Caki2 (cell line): ENCODE measurements at places on chromosomes 7 and 10.

GRCh38 chr10:14235566-14236195 is 95.0 kb downstream of the FRMD4A start:
- no peak for DNase-seq

- no peak for DNase-seq
These were observed 17.3 kb downstream of the CAMK2B start for GRCh38 chr7:44307905-44308595.

GRCh38 chr10:283916-284356 is 148.7 kb downstream of the ZMYND11 start:
- no peak for DNase-seq

GRCh38 chr7:96377399-96377798 is 55.5 kb upstream of the SLC25A13 start:
- no peak for DNase-seq

GRCh38 chr7:128406314-128407232 is 3.2 kb downstream of the IMPDH1 start:
- DNase-seq, result no peak

DNA sequence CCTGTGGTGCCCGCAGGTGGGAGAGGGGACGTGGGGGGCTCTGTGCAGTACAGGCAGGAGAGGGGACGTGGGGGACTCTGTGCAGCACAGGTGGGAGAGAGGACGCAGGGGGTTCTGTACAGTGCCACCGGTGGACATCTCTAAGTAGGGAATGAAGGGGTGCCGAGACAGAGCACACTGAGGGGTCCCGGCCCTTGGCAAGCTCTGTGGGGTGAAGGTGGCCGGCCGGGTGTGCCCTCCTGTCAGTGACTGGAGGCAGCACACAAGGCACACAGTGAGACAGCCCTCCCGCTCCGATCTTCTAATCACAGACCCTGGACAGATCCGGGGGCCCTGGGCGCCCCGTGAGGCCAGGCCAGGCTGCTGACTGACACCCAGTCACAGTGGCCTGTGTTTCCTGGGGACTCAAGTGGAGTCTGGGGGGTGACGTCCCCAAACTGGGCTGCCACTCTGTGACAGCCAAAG is 11.2 kb downstream of the GPR146 start:
- no peak for DNase-seq

- DNase-seq, result no peak
These were observed 30.0 kb upstream of the PCGF5 start for GRCh38 chr10:91190388-91190870.

DNA sequence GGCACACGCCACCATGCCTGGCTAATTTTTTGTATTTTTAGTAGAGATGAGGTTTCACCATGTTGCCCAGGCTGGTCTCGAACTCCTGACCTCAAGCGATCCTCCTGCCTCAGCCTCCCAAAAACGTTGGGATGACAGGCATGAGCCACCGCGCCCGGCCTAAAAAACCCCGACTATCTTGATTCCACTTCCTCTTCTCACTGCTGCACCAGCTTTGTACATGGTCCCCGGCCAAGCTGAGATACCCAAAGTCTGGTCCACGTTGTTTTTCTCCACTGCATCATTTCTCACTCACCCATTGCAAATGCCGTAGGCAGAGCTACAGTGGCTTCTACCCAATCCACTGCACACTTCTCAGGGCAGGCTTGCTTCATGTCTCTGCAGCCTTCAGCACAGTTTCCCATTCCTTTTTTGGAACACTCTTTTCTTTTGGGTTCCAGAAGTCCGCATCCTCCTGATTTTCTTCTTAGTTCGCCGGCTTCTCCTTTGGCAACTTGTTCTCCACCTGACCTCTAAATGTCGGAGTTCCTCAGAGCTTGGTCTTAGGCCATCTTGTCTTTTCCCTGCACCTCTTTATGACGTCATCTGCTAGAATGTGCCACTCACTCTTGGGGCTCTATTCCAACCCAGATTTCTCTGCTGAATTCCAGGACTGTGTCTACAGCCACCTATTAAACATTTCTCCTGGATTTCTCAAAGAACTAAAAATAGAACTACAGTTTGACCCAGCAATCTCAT is 6.0 kb upstream of the GNB2 start:
- DNase-seq, result no peak

DNA sequence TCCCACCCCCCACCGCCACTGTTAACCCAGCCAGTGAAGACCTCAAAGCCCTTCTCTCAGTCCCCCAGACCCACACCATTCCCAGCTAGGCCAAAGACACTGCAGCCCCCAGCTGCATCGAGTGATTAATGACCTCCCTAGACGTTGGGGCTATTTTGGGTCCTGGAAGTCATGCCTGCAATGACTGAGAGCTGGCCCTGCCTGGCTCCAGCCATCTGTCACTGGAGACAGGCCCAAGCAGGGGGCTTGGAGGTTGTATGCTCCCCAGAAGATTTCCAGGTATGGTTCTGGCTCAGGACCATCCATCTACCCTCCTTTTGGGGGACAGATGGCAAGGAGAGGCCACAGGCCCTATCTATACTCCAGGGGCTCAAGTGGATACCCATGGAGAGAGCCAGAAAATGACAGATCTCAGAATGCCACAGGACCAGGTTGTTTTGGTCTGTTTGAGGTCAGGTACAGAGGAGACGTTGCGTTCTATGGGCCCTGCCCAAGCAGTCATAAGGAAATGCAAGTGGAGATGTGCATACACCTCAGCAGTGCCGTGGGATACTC is 5.1 kb downstream of the KCNIP2 start:
- no peak for DNase-seq

DNA sequence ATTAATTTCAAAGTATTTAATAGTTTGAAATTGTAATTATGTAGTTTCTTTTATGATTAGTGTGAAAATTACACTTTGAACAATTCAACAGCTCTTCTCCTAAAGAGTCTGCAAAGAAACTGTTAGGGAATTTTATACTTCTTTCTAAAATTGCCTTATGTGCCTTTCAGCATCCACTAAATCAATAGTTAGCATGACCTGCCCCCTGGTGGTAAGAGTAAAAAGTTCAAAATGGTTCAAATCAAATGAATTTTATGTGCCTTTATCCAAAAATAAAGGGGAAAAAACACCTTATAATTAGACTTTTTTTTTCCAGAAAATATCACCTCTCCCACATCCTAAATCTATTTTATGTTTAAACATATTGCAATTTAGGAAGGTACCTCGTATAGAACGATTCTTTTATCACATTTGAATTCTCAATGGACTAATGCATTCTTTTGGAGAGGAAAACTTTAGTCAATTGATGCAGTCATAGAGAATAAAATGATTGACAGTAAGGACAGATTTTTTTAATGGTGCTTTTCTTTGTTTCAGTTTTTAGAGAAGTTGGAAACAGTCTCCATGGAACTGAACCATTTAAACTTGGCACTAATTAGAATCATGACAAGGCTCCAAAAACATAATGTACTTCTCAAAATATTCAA is 163.7 kb downstream of the SEMA3D start:
- DNase-seq, result peak; percentile 18

DNA sequence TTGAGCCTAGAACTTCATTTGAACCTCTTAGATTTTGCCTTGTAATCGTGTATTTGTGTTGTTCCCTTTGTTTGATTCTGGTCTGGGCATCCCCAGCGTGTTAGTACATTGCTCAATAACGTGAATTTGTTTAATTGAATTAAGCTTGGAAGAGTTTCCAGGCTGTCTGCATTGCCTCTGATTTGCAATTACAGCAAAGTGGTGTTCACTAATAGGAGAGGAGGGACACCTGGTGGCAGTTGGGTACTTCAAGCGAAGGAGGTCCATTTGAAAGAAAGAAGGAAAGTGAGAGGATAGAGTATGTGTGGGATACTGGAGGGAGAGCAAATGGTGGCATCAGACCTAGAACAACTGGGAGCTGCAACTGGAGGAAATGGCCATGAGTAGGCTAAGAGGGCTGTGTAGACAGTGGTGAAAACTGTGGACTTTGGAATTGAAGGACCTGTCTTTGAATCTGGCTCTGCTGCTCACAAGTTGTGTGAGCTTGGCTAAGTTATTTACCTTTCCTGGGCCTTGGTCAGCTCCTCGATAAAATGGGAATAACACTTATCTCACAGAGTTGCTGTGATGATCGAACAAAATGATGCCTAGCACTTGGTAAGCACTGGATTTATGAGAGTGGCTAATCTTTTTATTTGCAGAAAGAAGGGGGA is 15.1 kb downstream of the LSMEM1 start:
- DNase-seq, result peak; percentile 58

GRCh38 chr7:51456-52068 is 140.8 kb upstream of the FAM20C start:
- DNase-seq, result no peak

DNA sequence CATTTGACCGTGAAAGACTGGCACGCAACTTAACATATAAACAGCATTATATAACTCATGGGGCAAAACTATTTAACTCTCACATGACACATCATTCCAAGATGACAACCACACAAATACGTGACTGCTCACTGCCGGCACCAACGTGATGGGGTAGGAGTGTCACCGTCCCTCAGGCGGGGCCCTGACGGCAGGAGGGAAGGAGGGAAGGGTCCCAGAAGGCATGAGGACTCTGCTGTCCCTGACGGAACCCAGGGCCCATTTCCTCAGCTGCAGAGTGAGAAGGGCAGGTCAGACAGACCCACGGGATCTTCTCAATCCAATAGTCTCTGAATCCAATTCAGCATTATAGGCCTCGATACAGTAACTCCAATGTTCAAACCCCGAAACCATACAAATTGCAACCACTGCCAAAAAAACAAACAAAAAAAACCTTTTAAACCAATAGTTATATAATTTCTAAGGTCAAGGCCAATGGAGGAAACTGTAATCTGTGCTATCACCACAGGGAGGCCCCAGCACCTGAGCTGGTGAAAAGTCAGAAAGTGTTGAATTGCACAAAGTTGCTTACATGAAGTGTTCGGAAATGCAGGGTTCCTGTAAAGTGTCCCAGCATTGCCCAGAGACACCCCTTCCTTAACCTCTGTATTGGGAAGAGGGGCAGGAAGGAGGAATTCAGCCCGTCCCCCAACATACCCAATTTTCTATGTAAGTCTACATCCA is 137.4 kb downstream of the TNS3 start:
- DNase-seq, result no peak

- no peak for DNase-seq
These were observed 136.8 kb upstream of the CDCA7L start for GRCh38 chr7:22082553-22082885.

DNA sequence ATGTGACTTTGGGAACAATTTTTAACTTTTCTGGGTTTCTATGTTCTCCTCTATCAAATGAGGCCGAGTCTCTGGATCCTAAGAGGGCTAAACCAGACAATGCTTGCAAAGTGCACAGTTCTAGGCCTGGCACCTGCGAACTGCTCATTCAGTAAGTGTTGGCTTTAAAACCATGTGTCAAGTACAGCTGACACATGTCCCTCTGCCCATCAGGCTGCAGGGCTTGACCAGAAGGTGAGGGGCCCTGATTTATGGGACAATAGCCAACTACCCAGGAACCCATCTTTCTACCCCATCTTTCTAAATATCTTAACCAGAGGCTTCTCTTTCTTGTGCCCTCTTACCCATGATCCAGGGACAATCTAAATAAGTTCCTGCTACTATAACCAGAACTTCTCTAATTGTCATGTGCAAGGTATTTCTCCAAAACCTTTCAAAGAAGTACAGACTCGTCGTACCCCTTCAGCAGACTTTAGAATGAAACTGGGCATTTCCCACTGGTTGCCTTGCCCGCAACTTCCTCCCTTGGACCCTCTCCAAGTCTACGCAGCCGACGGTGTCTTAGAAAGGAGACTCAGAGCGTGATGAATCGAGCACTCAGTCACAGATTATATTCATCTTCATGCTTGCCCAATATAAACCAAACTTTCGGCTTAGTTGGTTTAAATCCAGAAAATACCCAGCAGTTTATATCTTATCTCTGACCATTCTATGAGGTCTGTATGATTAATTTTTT is 69.8 kb upstream of the STEAP1B start:
- DNase-seq, result no peak

DNA sequence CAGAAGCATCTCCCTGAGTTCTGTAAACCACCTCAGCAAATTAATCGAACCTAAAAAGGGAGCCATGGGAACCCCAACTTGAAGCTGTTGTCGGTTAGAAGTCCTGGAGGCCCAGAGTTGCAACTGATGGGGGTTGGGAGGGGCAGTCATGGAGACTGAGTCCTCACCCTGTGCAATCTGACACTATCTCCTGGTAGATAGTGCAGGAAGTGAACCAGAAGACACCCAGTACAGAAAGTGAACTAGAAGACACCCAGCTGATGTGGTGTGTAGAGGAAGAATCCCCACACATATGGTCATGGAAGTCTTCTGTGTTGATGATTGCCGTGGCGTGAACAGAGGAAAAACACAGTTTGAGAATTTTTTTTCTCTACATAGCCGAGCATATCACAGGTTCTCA is 58.8 kb upstream of the SRRM3 start:
- no peak for DNase-seq

GRCh38 chr10:3747984-3748383 is 37.0 kb downstream of the KLF6 start:
- DNase-seq, result no peak
